Naive thymus-derived CD4-positive, alpha-beta T cell (primary cell): ENCODE measurements at places on chromosomes 3 and 15. TPM values are rescaled to one million over a fixed set of nuclear protein-coding genes. Genes with fewer than 3 reads are reported as not detected.

CFAP92 gene
- total RNA-seq = 0.46 TPM

CHRNB4 gene
- total RNA-seq = not detected

CIB2 gene
- total RNA-seq = 2.0 TPM

TPRG1 gene
- total RNA-seq = 1.3 TPM

ACP3 gene
- total RNA-seq = not detected in 2 replicates

SLC26A6 gene
- 31.3 TPM for total RNA-seq

NR1I2 gene
- total RNA-seq = 0.42 TPM

RPL15 gene
- total RNA-seq = 2,129 TPM

ATOSA gene
- total RNA-seq = 95.7 TPM

PLA1A gene
- not detected in 2 replicates for total RNA-seq

IQSEC1 gene
- 163 TPM for total RNA-seq

IGF2BP2 gene
- 1.4 TPM for total RNA-seq

OCA2 gene
- total RNA-seq = not detected

IDH2 gene
- 32.4 TPM for total RNA-seq

ITPKA gene
- not detected for total RNA-seq

ECE2 gene
- total RNA-seq = not detected in 2 replicates

CFAP100 gene
- total RNA-seq = not detected

OR5K2 gene
- total RNA-seq = not detected

GPR176 gene
- total RNA-seq = 0.07 TPM in 1 of 2 replicates, not detected in the other

GRM7 gene
- not detected for total RNA-seq

ELL3 gene
- total RNA-seq = 2.1 TPM

UNC45A gene
- 34.2 TPM for total RNA-seq

HACD2 gene
- 15.9 TPM for total RNA-seq

TM2D3 gene
- total RNA-seq = 81.9 TPM

SPESP1 gene
- 0.61 and 1.3 TPM in 2 replicates for total RNA-seq

HHLA2 gene
- total RNA-seq = 0.92 TPM
